ENCODE measurements at places on chromosomes 7 and 10.

- no peak for DNase-seq
These were observed 600.0 kb upstream of the CELF2 start for GRCh38 chr10:10417671-10418070.

DNA sequence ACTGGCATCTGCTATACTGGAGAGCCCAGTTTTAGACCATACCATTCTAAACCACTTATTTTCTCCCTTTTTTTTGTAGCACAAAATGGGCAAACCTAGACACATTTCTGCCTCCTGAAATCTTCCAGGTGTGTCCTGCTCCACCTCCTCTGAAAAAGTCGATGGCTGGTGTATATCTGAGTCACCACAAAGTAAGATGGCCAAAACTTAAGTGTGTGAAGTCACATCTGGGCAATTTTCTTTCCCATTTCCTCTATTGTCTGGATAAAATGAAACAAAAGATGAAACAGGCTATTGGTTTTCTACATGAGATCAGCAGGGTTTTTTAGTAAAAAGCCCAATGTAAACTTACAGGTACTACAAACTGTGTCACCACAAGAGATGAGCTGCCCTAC, 65.5 kb downstream of the OSBPL3 start:
- no peak for DNase-seq

GRCh38 chr7:48548667-48549066, 375.7 kb upstream of the CDC14C start:
- no peak for DNase-seq

GRCh38 chr10:100792574-100792973, 47.2 kb downstream of the PAX2 start:
- no peak for DNase-seq

DNA sequence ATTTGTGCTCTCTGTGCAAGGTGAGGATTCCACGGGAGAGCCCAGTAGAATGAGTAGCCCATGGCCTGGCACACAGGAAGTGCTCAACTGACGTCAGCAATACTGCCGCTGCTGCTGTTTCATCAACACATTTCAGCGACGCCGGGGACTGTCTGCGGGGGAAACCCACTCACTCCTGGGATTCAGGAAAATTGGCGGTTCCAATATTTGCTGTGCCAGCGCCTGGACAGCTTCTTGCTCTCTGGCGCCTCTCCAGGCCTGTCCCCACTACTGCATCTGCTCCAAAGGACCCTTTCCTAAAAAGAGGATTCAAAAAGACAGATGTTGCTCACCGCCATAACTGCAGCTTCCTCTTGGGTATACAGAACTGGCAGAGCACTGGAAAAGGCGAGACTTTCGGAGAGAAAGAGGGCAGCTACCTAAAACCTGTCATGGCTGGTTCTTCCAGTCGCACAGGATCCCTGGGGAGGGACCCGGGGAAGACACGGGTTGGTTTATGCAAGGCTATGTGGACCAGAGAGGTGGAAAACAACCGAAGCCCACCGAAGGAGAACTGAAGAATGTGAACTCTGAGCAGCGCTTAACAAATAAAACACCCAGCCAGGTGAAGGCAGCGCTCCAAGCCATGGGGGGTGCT, 39.7 kb upstream of the ENO4 start:
- DNase-seq, result no peak

GRCh38 chr10:46326066-46326465, 39.3 kb downstream of the ANTXRL start:
- DNase-seq, result no peak

GRCh38 chr7:33061282-33061937, 1.2 kb downstream of the NT5C3A start:
- DNase-seq, result no peak

DNA sequence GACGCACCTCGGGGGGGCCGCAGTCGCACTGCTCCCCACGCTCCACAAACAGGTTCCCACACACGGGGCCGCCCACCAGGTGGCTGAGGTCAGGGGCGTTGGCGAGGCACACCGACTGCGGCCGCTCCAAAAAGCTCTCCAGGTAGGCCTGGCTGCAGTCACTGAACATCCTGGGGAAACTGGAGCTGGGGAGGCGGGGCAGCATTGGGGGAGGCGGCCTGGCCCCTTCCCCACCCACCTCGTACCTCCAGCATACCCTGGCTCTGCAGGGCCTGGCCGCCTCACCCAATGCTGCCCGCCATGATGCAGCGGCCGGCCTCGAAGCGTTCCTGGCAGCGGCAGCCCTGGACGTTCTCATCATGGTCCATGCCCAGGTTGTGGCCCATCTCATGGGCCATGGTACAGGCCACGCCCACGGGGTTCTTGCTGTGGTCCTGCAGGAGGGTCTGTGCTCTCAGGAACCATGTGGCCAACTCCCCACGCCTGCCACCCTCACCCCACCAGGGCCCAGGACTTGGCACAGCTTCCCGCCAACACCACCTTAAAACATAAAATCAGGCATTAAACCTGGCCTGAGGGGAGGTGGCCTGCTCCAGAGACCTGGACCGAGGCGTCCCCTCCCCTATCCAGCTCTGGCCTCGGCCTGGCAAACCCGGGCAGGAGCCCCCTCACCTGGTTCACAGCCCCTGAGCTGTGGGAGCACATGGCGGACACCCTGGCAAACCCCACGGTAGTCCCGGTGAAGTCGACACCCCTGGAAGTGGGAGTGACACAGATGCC, 5.0 kb downstream of the ADAM8 start:
- DNase-seq, result no peak

GRCh38 chr7:2522780-2523433, 3.3 kb downstream of the LFNG start:
- no peak for DNase-seq

- DNase-seq, result no peak
These were observed 535.5 kb downstream of the GPAM start for GRCh38 chr10:111648046-111648445.

- no peak for DNase-seq
These were observed 113.3 kb downstream of the KCNMA1 start for GRCh38 chr10:77524281-77524711.

DNA sequence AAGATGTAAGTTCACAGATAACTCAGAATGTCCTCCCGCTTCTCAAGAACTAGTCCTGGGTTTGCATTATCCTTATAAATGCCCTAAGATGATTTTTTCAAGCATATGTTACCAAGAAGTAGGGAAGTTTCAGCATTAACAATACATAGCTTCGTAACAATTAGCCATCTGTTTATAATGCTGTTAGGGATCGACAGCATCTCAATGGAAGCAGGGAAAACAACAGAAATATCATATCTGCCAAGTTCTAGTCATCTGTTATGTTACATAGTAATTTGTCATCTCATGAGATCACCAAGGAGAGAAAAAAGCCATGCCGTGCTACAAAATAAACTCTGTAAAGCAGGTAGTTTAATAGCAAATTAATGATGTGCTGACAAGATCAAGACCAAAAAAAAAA, 731.5 kb upstream of the C7orf33 start:
- no peak for DNase-seq

DNA sequence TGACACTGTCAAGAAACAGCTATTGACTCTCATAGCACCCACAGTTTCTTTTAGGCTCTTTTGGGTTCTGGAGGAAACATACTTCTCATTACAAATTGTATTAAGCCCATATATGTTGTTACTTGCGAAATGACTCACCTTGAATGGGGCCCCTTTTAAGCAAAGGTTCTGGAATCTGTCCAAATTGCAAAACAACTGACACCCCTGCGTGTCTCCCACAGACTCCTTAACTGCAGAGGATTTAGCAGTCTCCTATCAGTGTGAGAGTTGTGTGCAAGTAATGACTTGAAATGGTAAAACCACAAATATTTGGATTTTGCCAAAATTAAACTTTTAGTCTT, 192.3 kb downstream of the DNAJC1 start:
- DNase-seq, result no peak

- no peak for DNase-seq
These were observed 111.1 kb downstream of the FZD1 start for GRCh38 chr7:91375378-91375777.

GRCh38 chr7:91571601-91572000, 307.4 kb downstream of the FZD1 start:
- no peak for DNase-seq

DNA sequence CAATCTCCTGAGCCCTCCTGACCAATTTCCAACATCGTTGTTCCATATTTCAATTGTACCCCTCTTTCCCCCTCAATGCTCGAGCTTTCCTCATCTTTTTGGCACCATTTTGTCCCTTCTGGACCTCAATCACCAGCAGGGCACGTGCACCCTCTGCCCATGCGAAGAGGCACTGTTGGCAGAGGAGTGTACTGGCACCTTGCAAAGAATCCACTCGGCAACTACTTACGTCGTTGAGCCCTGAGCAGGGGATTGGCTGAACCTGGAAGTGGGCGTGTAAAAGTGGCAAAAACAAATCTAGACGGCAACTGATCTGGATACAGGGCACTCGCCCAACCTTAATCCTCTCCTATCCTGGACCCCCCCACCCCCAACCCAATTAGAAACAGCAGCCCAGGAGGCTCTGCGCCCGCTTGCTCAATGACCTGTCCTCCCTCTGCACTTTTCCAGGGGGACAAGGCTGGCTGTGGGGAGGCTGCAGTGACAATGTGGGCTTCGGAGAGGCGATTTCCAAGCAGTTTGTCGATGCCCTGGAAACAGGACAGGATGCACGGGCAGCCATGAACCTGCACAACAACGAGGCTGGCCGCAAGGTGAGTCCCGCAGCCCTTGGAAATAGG, 18.8 kb downstream of the WNT8B start:
- peak; percentile 82 for DNase-seq

GRCh38 chr7:27095050-27095896, 527 bp downstream of the HOXA1 start:
- DNase-seq, result no peak

- DNase-seq, result no peak
These were observed 36.9 kb downstream of the MEIG1 start for GRCh38 chr10:14995964-14996565.

DNA sequence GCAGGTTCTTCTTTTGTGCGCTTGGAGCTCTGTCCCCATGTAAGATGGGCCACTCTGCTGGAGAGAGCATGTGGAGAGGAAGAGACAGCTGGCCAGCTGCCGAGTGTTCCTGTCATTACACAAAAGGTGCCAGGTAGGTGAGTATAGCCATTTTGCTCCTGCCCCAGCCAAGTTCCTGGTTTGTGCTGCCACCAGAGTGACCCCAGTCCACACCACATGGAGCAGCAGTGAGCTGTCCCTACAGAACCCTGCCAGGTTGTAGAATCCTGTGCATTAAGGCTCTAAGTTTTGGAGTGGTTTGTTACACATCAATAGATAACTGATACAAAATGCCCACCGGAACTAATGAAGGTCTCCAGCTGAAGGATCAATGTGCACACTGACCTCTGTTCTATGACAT, 84.6 kb upstream of the GHITM start:
- no peak for DNase-seq

- no peak for DNase-seq
These were observed 651.6 kb upstream of the FOXK1 start for GRCh38 chr7:4030346-4030950.

- no peak for DNase-seq
These were observed 119.1 kb upstream of the FOXP2 start for GRCh38 chr7:114295522-114295921.

DNA sequence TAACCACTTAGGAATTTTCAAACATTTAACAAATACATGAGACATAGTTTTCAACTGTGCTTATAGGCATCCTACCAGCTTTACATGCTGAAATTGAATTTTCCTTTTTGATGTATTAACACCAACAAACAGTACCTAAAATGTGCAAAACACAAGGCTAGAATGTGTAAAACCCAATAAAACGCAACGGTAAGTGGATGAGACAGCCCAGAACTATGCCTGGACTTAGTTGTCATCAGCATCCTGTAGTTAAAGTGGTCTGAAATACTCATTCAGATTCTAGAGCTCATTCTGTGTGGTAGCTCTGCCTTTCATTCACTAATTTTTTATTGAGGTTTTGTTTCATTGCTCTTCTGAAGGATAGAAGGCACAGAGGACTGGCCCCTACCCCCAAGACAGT, 137.1 kb downstream of the BMPER start:
- no peak for DNase-seq

DNA sequence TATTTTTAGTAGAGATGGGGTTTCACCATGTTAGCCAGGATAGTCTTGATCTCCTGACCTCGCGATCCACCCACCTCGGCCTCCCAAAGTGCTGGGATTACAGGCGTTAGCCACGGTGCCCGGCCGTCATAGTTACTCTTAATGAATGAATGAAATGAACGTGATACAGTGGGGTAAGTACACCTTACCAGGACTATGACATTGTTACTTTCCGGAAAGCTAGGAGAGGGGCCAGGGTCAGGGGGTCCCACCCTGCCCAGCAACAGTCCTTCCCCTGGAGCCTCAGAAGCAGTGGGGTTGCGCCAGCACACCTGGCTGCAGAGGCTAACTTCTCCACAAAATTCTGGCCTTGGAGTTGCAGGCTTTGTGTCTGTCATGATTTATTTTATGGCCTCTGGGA, 21.4 kb downstream of the VSTM4 start:
- no peak for DNase-seq

DNA sequence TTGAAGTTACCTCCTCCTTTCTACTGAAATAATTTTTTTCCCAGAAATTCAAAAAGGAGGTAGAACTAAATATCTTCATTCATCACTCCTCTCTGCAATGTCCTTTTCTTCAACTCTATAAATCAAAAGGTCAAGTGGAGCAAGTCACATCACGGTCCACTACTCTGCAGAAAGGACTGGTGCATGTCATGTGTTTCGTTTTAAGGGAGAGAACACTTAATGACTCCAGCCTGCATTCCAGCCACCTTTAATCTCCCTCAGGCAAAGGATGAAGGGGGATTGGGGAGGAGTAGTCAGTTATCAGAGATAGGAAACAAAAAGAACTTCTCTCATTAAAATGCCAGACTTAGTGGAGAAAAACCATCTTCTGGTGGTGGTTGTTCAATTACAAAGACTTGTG, 78.9 kb downstream of the ANK3 start:
- DNase-seq, result no peak

DNA sequence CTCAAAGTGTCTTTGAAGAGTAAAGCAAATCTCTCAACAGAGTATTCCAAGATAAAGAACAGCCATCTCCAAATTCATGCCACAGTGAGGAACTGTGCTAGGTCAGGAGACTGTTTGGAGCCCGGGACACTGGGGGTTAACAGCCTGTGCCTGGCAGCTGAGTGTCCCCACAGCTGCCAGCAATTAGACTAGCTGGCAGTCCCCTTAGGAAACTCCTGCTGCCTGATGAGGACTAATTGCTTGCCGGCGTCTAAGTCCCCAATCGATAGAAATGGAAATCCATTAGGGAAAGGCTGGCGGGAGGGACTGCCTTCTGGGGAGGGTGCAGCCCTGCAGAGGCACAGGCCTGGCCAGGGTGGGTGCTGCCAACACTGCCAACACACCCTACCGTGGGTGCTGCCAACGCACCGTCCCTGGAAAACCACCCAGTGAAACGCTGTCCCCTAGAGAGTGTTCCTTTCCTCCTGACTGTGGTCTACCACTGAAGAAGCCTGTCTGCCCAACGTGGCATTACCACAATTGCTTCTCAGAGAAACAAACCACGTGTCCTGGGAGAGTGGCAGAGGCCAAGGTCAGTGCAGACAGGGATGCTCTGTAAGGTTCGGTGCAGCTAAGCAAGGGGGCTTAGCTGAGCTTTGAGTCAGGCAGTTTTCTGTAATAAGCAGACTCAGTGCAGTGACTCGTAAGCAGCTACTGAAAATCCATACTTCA, 60.8 kb downstream of the XRCC2 start:
- no peak for DNase-seq

GRCh38 chr10:117214401-117214800, 17.1 kb downstream of the KCNK18 start:
- DNase-seq, result no peak

GRCh38 chr10:7795605-7796004, 7.6 kb downstream of the ATP5F1C start:
- no peak for DNase-seq
